ENCODE measurements at places on chromosomes 5 and 9.

DNA sequence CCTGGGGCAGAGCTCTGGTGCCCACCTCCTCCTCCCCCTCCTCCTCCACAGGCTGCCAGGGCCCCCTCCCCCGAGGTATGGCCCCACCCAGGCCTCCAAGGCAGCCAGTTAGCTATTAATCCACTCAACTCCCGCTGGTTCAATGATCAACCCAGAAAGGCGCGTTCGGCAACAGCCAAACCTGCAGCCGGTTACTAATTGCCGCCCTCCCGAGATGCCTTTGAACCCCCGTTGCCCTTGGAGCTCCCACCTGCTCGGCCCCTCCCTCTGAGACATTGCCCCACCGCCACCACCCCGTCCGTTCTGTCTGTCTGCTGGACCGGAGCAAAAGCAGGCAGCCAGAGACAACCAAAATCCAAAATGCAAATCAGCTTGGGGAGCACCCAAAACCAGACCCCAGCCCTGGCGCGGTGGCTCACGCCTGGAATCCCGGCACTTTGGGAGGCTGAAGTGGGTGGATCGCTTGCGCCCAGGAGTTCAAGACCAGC is 25.8 kb downstream of the NOTCH1 start:
- DNase-seq: no peak

DNA sequence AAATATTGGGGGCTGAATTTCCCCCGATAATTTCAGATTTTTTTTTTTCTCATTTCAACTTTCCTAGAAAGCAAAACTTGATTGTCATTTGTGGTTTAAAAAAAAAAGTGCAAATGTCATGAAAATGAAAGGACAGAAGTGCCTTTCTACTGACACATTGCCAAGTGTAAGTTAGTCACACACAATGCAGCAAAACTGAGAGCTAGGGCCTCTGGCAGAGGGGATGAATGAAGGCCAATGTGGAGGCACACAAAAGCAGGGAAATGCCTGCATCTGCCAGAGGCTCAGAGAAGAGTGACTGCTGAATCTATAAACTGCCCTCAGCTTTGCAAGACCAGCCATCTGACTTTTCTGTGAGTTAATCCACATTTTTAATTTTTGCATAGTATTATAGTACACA is 6.8 kb upstream of the IFNA5 start:
- no peak for DNase-seq

GRCh38 chr9:14271093-14271673 is 42.8 kb downstream of the NFIB start:
- no peak for DNase-seq

DNA sequence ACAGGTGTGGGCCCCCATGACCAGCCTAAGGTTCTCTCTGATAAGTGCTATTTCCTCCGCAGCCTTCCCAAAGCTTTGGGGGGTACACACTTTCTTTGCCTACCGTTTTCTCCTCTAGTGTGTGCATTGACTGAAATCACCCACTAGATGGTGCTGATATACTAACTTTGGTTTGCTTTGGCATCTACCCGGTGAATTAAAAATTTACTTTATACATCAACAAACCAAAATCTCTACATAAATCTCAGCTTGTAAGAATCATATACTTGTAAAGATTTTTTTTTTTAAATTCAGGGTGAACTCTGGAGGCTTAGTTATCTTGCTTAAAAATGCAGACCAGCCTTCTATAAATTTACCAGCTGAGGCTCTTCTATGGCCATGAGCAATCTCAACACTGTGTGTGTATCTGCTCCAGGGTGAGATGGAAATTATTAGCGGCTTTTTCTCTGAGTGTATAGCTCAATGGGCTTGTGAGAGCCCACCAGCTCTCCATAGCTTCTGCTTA is 475.7 kb upstream of the TNC start:
- DNase-seq: no peak

GRCh38 chr5:174378121-174378874 is 332.8 kb downstream of the NSG2 start:
- DNase-seq: no peak

All from effector CD8-positive, alpha-beta T cell (primary cell).